ENCODE measurements at places on chromosomes 1 and 21. TPM values are rescaled to one million over a fixed set of nuclear protein-coding genes. Genes with fewer than 3 reads are reported as not detected.

Gene WNT9A
- 0.87 TPM for total RNA-seq

Gene ANGPTL3
- total RNA-seq: not detected

Gene AQP10
- not detected for total RNA-seq

Gene NBPF26
- 3.4 TPM for total RNA-seq

Gene GCSAML
- total RNA-seq: not detected

Gene TMEM200B
- 0.20 TPM for total RNA-seq

Gene DNMT3L
- total RNA-seq: not detected

Gene PRRX1
- total RNA-seq: 0.65 TPM

Gene RERE
- 86.5 TPM for total RNA-seq

Gene BRINP2
- total RNA-seq: not detected

Gene CLDN8
- total RNA-seq: not detected

Gene VSIG8
- not detected for total RNA-seq

Gene CFH
- total RNA-seq: 28.0 TPM

Gene KLF17
- not detected for total RNA-seq

Gene SEC16B
- total RNA-seq: 0.22 TPM
